Stimulated activated naive CD4-positive, alpha-beta T cell (primary cell): ENCODE measurements at places on chromosomes 2 and 18.

DNA sequence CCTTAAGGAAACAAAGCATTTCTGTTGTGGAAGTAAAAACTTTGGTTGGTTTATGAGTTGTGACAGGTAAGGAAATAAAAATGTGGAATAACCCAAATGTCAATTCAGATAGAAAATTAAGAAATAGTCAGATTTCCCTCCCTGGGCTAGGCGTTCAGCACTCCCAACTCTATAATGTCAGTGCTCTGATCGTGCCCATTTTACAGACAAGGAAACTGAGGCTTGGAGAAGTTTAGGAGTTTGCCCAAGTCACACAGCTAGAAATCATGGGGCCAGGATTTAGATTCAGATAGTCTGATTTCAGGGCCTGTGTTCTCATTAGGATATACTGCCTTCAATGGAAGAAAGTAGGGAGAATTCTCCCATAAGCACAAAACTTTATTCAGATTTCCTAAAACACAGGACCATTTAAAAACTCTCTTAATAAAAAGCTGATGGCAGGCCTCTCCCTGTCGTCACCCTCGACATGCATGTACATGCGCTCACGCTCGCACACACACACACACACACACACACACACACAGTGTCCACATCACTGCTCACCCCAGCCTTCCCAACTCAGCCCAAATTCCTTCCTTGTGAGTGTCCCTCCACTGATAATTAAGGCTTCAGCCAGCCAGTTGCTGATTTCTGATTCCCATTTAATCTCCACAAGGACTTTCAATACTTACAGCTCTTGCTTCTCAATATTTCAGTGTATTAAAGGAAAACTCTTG is 49.1 kb upstream of the SLC14A2 start:
- DNase-seq, result no peak

GRCh38 chr2:20484034-20484617 is 37.3 kb downstream of the RHOB start:
- DNase-seq, result no peak

GRCh38 chr2:24930768-24931167 is 10.7 kb upstream of the ADCY3 start:
- no peak for DNase-seq

- no peak for DNase-seq
These were observed 9.7 kb downstream of the CTAGE1 start for GRCh38 chr18:22408059-22408458.

GRCh38 chr2:96604104-96604503 is 34.0 kb downstream of the KANSL3 start:
- DNase-seq, result no peak

GRCh38 chr2:63571291-63571690 is 17.0 kb downstream of the WDPCP start:
- DNase-seq, result no peak

GRCh38 chr2:55063713-55064323 is 13.6 kb upstream of the RTN4 start:
- no peak for DNase-seq
